CD4-positive, alpha-beta T cell treated with Interleukin-6 for 4 hours (primary cell): ENCODE measurements at places on chromosomes 1 and 21.

GRCh38 chr1:40078512-40079333 is 18.3 kb downstream of the PPT1 start:
- DNase-seq = peak; percentile 61

GRCh38 chr1:213136190-213136917 is 85.3 kb downstream of the RPS6KC1 start:
- DNase-seq = no peak

DNA sequence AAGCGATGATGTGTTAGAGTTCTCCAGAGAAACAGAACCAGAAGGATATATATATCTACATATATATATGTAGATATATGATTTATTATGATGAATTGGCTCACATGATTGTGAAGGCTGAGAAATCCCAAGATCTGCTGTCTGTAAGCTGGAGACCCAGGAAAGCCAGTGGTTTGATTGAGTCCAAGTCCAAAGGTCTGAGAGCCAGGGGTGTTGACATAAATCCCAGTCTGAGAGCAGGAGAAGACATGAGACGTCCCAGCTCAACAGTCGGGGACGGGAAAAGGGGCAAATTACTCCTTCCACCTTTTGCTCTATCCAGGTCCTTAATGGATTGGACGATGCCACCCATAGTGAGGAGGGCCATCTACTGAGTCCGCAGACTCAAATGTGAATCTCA is 126.6 kb downstream of the PRDM2 start:
- no peak for DNase-seq

DNA sequence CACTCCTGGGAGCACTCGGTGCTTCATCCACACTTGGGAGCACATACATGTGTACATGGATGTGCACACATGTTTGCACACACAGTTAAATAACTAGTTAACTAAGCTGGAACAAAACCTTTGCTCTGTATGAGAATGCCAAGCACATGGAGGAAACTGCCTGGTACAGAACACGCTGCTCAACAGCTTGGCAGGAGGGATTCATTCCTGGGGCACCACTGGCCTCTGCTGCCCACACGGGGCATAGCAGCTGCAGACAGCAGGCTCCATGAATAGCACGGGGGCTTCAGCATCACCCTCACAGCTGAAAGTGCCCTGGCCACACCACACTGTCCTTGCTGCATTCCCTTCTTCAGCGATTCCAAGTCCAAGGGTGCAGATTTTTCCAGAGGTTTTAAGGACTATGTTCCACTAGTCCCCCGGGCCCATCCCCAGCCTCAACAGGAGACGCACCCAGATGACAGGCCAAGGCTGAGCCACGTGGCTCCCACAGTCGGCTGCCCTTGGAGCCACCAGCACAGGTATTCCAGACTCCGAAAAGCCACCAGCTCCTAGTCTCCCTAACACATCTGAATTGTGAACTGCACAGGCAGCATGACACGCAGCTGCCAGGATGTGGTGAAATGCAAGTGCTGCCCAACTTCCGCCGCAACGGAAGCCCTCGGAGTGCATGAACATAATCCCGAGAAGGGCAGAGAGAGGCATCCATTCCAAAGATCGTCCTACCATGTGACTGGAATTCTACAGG is 16.9 kb downstream of the NPHP4 start:
- peak; percentile 29 for DNase-seq

GRCh38 chr1:211371406-211372105 is 44.9 kb downstream of the TRAF5 start:
- DNase-seq = no peak

GRCh38 chr1:110133436-110133835 is 16.9 kb upstream of the SLC6A17 start:
- DNase-seq = no peak

DNA sequence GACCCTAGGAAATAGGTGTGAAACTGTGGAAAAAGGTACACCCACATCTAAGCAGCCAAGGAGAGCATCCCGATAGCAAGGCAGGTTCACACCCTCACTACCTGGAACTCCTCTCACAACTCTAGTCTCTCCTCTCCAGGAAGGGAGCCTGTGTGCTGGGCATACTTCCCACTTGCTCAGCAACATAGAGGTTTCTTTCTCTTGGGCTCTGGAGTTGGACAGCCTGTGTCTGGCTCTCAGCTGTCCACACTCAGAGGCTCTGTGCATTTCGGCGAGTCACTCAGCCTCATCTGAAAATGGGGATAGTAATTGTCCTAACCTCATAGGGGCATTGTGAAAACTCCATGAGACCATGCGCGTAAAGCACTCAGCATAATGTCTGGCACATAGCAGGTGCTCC is 29.6 kb upstream of the VWA5B1 start:
- DNase-seq = no peak

DNA sequence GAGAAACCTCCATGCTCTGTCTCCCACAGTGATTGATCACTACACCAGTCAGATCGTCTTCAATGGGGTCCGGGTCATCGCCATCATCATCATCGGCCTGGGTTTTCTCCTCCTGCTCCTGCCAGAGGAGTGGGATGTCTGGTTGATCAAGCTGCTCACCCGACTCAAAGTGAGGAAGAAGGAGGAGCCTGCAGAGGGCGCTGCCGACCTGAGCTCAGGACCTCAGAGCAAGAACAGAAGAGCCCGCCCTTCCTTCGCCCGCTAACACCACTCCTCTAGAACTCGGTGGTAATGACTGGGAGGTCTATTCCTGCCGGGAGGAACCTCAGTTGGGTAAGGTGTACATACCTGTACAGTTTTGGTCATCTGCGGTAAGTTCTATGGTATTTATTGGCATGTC is 50.3 kb upstream of the COA6 start:
- peak; percentile 74 for DNase-seq

DNA sequence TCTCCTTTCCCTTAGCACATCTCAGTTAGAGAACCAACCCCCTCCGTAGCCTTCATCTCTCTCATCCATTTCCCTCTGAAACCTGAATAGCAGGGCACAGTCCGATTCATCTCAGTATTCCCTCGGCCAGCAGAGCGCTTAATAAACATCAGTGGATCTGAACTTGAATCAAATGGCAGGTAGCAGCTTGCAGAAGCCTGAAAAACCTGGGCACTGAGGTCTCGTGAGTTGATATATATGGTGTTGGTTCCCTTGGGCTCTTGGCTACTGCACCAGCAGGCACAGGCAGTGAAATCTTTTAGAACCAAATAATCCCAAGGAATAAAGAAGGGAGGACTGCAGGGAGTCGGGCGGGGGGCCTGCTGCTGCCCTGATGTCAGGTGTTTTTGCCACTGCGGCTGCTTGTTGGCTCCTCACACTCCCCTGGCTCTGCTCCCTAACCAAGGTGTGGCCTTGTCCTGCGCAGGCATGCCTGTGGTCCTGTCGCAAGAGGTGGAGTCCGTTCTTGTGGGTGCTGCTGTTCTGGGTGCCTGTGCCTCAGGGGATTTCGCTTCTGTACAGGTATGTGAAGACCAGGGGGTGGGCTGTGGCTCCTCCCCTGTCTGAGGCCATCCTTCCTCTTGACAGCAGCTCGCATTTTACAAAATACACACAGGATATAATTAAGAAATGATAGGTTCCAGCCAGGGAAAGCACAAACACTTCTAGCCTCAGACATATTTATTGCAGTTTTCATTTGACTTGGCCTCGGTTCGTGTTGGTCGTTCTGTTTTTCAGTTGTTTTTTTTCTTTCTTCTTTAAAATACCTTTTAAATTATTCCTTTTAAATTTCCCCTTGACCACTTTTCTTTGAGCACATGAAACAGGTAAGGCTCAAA is 140.9 kb upstream of the HOOK1 start:
- DNase-seq = no peak

GRCh38 chr1:213519098-213519497 is 468.1 kb downstream of the RPS6KC1 start:
- no peak for DNase-seq

DNA sequence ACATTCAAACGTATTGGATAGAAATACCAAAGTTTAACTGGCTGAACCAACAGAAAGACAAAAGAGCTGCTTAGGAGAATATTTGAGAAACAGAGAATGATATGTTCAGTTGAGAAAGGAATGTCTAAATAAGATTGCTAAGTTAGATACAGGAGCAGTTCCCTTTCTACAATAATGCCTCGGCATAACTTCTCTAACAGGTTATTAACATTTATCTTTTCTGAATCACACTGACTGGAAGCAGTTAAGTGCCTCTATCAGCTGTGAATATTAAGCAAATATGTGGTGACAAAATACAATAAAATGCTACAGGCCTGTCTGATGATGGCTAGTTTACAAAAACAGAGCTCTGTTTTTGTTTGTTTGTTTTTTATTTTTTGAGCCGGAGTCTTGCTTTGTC is 121.9 kb downstream of the KCNK1 start:
- DNase-seq = no peak

DNA sequence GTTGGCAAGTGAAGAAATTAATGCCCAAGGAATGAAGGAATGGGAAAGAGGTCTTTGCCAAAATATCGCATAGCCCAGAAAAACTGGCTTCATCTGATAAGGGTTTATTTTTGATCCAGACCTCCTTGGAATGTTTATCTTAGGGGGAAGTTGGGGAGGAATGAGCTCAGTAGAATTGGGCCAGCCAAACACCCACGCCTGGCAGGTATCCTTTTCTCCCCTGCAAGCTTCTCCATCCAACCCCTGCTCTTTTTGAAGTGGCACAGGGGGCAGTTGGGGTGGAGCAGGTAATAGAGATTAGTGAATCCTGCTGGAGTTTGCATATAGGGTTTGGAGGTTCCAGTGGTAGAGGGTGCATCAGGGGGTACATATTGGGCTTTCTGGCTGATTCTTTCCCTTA is 21.1 kb downstream of the INTS3 start:
- DNase-seq = no peak

DNA sequence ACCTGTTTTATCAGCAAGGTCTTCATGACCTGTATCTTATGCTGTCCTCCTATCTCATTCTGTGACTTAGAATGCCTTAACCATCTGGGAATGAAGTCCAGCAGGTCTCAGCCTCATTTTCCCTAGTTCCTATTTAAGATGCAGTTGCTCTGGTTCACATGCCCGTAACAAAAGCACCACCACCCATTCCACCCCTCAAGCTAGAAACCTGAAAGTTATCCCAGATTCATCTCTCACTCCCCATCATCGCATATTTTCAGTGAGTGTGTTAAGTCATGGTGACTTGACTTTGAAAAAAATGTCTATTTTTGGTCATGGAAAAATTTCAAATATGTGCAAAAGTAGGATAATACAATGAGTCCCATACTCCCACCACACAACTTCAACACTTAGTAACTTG is 11.7 kb downstream of the HMGN2 start:
- no peak for DNase-seq

DNA sequence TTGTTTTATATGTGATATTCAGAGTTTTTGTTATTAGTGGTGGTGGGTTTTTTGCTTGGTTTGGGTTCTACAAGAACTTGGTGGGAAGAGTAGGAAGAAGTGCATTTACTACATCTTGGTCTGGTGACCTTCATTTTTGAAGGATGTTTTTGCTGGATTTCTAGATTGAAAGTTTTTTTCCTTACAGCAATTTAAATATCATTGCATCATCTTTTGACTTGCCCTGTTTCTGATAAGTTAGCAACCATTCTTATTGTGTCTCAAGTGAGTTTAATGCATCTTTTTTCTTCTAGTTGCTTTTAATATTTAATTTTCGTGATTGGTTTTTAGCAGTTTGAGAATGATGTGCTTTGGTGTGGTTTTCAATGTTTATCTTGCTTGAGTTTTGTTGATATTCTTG is 447.7 kb downstream of the DISC1 start:
- DNase-seq = no peak

GRCh38 chr1:18890706-18891425 is 11.5 kb downstream of the ALDH4A1 start:
- DNase-seq = no peak

GRCh38 chr1:50333595-50333974 is 89.7 kb downstream of the DMRTA2 start:
- DNase-seq = peak; percentile 45

DNA sequence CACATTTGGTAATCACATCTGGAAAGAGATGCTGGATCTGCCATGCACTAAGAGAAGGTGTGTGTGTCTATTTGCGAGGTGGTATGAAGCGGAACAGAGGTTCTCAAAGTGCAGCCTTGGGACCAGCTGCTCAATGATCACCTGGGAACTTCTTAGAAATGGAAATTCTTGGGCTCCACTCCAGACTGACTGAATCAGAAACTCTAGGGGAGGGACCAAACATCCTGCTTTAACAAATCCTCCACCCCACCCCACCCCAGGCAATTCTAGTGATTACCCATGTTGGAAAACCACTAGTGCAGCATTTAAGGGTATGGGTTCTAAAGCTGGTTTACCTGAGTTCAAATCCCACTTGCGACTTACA is 143.9 kb upstream of the JUN start:
- no peak for DNase-seq

- DNase-seq = no peak
These were observed at the start of gene NPHS2 for GRCh38 chr1:179575497-179576314. Gene NPHS2, minus strand, starts transcription at chr1:179575948. Its CDS starts 84 bp downstream, at chr1:179575864.

- no peak for DNase-seq
These were observed 5.2 kb downstream of the EGLN1 start for GRCh38 chr1:231416901-231417300.

GRCh38 chr1:37561133-37562132 is 4.7 kb downstream of the DNALI1 start:
- DNase-seq = peak; percentile 35

- DNase-seq = no peak
These were observed 22.2 kb downstream of the EPHX4 start for GRCh38 chr1:92051948-92052347.

GRCh38 chr1:176949033-176949662 is 215.4 kb downstream of the ASTN1 start:
- no peak for DNase-seq

DNA sequence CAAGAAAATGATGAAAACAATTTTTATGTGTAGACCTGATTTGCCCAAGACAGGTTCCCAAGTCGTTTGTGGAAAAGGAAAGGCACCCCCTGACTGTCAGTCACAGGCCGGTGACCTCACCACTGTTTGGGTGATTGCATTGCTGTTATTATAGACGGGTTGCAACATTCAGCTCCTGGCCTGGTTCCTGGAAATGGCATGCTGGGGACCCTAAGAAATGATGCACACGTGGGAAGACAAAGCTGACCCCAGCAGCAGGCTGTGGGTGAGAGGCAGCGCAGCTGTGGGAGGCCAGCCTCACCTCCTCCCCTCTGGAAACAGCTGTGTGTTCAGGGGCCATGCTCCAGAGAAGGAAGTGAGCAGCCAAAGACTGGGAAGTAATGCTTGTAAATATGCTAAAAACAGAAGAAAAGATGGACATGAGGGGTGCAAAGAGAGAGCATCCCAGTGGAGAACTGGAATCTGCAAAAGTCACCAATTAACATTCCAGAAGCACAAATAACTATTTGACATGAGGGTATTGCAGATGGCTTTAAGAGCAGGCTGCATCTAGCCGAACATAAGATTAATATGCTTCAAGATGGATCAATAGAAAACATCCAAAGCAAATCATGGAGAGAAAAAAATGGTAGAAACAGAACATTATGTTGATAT is 23.4 kb upstream of the ABCG1 start:
- DNase-seq = no peak

GRCh38 chr1:116489231-116489697 is 81.6 kb downstream of the CD58 start:
- DNase-seq = no peak
